ENCODE measurements at places on chromosomes 3 and 15.

- DNase-seq, result no peak
Observed at GRCh38 chr3:113143353-113143752, 68.0 kb upstream of the BOC start.

GRCh38 chr15:62752657-62753517 lies 289.7 kb upstream of the TPM1 start:
- DNase-seq, result no peak

GRCh38 chr15:40151991-40152390 lies 8.9 kb upstream of the BUB1B start:
- DNase-seq, result no peak

GRCh38 chr3:136919799-136920580 lies 37.8 kb upstream of the IL20RB start:
- DNase-seq, result no peak

GRCh38 chr3:35927441-35927840 lies 288.1 kb downstream of the ARPP21 start:
- DNase-seq, result no peak

DNA sequence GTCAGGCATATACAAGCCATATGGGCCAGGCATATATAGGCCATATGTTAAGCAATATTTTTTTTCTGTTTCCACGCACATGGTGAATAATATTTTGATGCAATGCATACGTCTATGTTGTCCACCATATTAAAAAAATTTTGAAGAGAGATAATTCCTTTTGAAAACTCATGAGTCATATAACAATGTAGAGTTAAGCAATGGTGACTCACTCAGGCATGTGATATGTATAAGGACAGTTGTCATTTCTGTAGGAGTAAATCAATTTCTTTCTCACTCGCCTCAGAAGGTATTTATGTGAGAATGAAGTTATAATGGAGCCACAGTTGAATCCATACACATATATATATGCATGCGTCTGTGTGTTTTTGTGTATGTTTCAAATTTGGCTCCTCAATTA lies 272.6 kb downstream of the EPHA3 start:
- DNase-seq, result no peak

DNA sequence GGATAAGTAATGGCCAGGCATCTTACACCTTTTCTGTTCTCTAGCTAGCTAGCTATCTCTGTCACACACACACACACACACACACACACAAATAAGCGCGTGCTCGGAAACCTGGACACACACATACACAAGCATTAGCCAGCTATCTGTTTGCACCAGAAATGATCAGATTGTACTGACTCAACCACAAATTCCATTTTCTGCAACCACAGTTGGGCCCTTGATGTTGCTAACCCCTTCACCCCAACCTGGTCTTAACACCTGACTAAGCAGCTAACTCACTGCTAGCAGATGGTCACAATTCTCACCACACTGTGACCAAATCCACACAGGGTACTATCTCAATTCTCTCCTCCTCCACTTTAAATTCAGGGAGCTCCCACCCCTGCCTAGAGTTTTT lies 183.0 kb upstream of the THBS1 start:
- no peak for DNase-seq

GRCh38 chr3:8974458-8974857 lies 11.2 kb upstream of the RAD18 start:
- no peak for DNase-seq

- no peak for DNase-seq
Observed at GRCh38 chr3:193078996-193079753, 161.5 kb upstream of the MB21D2 start.

DNA sequence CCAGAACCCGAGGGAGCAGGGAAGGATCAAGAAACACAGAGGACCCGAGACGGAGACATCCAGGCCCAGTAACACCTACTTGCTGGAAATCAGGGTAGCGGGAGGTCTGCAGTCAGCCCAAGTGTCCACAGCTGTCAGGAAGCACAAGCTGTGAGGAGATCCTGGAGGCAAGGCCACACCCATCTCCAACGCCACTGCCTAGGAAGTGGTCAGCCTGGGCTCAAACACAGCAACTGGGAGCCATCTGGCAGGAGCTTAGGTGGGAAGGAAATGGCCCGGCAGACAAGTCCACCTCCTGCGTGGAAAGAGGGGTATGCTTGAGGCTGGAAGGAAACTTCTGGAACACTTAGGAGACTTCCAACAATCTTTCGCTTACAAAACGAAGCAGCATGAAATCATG lies 407.1 kb downstream of the VPS13C start:
- no peak for DNase-seq

DNA sequence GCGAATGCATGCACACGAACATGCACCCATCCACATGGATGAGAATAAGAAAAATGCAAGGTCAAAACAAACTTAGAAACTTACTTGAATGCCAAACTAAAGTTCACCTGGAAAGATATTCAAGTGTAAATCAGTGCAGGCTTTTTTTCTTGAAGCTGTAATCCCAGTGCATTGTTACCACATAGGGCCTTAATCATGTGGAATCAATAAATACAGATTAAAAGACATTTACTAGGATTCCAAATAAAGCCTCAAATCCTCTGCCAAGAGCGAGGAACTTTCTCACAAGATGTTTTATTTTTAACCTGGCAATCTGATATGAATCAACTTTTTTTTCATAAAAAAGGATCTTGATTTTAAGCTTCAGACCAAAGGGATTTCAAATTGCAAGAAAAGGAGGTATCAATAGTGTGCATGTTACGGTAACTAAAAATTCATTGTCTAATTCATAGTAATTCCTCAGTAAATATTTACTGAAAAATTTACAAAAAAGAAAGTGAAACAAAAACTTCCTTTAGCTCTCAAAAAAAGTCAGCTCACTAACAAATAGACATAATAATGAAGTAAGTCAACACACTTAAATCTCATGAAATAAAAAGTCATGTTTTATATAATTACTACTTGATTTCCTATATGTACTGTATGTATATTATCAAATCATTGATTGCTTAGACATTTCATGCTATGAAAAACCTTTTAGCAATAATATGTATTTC lies 978.6 kb downstream of the PLOD2 start:
- no peak for DNase-seq

- no peak for DNase-seq
Observed at GRCh38 chr3:96863129-96863740, 48.8 kb downstream of the EPHA6 start.

- no peak for DNase-seq
Observed at GRCh38 chr3:125403789-125404188, 28.7 kb upstream of the ZNF148 start.

GRCh38 chr3:127418560-127419147 lies 130.8 kb upstream of the PRR20G start:
- DNase-seq, result no peak

DNA sequence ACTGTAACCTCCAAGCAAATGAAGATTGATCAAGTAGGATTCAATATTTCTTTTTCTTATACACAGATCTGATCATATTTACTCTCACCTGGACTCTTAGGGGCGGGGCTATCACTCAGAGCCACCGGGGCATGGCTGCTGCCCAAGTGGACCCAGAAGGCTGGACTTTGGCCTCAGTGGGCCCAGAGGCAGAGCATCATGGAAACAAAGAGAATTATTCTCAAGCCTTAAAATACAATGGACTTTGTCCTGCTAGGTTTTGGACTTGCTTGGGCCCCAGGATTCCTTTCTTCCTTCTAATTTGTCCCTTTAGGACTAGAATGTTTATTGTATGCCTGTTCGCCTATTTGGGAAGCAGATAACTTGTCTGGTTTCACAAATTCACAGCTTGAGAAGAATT lies 85.1 kb downstream of the SUCLG2 start:
- DNase-seq, result no peak

DNA sequence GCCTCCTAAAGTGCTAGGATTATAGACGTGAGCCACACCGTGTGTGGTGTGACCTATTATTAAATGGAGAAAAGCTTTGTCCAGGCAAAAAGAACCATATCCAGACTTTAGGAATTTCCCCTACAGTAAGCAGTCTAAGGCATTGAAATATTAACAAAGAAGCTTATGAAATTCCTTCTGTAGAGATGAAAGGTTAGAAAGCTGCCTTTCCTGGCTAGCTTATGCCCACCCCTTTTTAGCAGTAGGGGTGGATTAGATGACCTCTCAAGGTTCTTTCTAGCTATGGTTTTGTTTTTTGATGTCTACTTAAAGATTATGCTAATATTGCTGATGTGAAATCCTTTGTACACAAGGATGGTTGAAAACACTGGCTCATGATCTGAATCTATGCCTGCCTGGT lies 13.9 kb downstream of the OXSM start:
- DNase-seq, result no peak

DNA sequence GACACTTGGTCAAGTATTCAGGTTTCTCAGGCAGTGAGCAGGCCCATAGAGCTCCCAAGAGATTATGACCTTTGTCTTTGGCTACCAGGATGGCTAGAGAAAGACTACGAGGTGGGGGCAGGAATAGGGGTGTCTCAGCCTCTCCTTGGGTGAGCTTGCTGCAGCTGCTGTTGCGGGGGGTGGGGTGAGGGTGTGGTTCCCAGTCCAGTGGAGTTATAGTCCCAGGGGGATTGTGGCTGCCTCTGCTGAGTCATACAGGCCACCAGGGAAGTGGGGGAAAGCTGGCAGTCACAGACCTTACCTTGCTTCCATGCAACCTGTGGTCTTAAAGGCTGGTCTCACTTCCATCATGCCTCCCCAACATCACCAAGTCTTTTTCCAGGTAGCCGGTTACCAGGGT lies 31.7 kb downstream of the ATP2C1 start:
- no peak for DNase-seq

- no peak for DNase-seq
Observed at GRCh38 chr3:4533489-4534443, 40.6 kb downstream of the ITPR1 start.

DNA sequence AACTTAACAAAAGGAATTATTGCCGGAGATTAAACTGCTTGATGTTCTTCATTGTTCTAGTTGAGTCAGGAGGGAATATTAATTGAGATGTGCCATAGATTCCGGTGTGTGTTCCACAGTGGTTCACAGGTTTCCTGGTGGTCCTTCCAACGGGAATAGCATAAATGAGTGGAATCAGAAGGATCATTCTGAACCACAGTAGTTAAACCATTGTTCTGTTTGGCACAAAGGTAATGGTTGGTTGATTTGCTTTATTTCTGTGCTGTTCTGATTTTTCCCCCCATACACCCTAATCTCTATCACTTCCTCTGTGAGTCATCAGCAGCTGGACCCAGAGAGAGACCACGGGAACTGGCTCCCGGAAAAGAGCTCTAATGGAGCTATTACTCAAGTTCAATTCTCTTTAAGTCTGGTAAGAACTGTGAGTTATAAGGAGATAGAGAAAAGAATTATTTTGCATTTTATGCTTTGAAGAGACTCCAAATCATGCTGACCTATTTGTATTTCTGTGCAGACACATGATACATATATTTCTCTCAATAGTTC lies 627.2 kb downstream of the ZIC1 start:
- DNase-seq, result no peak

- DNase-seq, result no peak
Observed at GRCh38 chr3:30819067-30819798, 75.2 kb downstream of the GADL1 start.

GRCh38 chr3:23256741-23257435 lies 53.8 kb downstream of the UBE2E2 start:
- DNase-seq, result no peak

GRCh38 chr3:45145681-45146614 lies at the start of gene CDCP1:
CDCP1 (minus strand) TSS chr3:45146378; CDS start chr3:45146287, 91 bp downstream.
- DNase-seq, result peak; percentile 64

- no peak for DNase-seq
Observed at GRCh38 chr3:96843505-96844203, 29.3 kb downstream of the EPHA6 start.

DNA sequence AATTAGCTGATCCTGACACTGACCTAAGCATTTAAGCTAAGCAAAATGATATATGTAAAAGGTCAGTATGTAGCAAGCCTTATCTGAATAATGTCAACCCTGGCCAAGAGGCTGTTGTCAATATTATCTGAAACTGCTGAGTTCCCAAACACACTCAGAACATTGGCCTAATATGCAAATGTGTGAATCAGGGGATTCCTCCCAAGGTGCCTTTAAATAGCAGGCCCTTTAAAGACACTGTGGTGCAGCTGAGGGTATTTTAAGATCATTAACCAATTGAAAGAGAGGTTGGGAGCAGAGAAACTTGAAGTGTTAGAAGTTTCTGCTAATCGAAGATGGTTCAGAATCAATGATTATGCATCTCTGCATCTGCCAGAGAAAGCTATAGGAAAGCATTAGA lies 207.0 kb downstream of the NTRK3 start:
- DNase-seq, result no peak

DNA sequence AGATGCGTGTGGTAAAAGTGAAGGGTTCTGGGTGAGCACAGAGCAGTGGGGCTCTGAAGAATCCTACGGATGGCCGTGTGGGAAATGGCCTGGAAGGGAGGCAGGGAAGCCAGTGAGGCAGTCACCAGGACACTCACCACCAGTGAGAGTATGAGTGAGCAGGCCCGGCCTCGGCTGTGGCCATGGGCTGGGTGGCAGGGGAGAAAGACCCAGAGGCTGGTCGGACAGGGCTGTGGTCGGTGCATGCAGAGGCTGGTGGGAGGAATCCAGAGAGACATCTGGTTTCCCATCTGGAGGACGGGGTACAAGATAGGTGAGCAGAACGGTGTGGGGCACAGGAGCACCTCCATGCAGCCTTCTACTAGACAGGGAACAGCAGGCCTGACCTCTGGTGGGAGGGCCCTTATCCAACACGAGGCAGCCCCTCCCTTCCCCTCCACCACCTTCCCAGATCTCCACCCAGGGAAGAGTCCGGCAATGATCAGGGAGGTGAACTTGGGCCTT lies 10.1 kb downstream of the PCSK6 start:
- no peak for DNase-seq

GRCh38 chr3:152638707-152639450 lies 196.1 kb upstream of the P2RY1 start:
- DNase-seq, result no peak

DNA sequence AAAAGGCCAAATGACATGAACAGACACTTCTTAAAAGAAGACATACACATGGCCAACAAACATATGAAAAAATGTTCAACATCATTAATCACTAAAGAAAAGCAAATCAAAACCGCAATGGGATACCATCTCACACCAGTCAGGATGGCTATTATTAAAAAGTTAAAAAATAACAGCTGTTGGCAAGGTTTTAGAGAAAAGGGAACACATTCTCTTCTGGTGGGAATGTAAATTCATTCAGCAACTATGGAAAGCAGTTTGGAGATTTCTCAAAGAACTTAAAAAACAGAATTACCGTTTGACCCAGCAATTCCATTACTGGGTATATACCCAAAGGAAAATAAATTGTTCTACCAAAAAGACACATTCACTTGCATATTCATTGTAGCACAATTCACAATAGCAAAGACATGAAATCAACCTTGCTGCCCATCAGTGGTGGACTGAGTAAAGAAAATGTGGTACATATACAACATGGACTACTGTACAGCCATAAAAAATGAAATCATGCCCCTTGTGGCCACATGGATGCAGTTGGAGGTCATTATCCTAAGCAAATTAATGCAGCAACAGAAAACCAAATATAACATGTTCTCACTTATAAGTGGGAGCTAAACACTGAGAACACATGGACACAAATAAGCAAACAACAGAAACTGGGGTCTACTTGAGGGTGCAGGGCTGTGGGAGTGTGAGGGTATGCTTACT lies 190.7 kb upstream of the MCTP2 start:
- DNase-seq, result no peak

All from right kidney (tissue), 9 donors.